Parietal lobe (tissue), 2 donors: ENCODE measurements at places on chromosomes 5 and 9. TPM values are rescaled to one million over a fixed set of nuclear protein-coding genes. Genes with fewer than 3 reads are reported as not detected.

POU5F2 gene
- total RNA-seq = 17.2 TPM

CCDC152 gene
- 8.1 TPM for total RNA-seq

PKD2L2 gene
- total RNA-seq = not detected

OR1L1 gene
- total RNA-seq = not detected

FLT4 gene
- total RNA-seq = 3.1 TPM

SIT1 gene
- total RNA-seq = not detected

FOXD4 gene
- 0.31 TPM for total RNA-seq

SLC27A6 gene
- 0.94 TPM for total RNA-seq

PCA3 gene
- total RNA-seq = 1.6 TPM
